ENCODE measurements at places on chromosomes 7 and 10. TPM values are rescaled to one million over a fixed set of nuclear protein-coding genes. Genes with fewer than 3 reads are reported as not detected.
A peak's percentile ranks its signal among the peaks of the same experiment; 100 is the strongest.

- H3K4me1 ChIP-seq: peaks cover 16% of the 10 kb centered on the region
- peak overlapping the region; percentile 79 for H3K27ac ChIP-seq
- H3K4me3 ChIP-seq: no peak overlapping the region
- DNase-seq: no peak
- H3K27me3 ChIP-seq: no peaks in the 10 kb centered on the region
- peaks cover 18% of the 10 kb centered on the region for H3K36me3 ChIP-seq
These were observed 47.2 kb upstream of the RHEB start for GRCh38 chr7:151566897-151567320.

GRCh38 chr7:34837801-34838201 is 179.8 kb downstream of the NPSR1 start:
- DNase-seq: no peak
- H3K27me3 ChIP-seq: peaks cover 5% of the 10 kb centered on the region

GRCh38 chr10:91804126-91804510 is 5.9 kb downstream of the TNKS2 start:
- peaks cover 34% of the 10 kb centered on the region for H3K36me3 ChIP-seq
- no peaks in the 10 kb centered on the region for H3K27me3 ChIP-seq

GRCh38 chr10:52316500-52316899 is 2.4 kb downstream of the DKK1 start:
- H3K4me1 ChIP-seq: peaks cover 31% of the 10 kb centered on the region
- DNase-seq: no peak
- no peaks in the 10 kb centered on the region for H3K36me3 ChIP-seq
- H3K4me3 ChIP-seq: no peak overlapping the region
- H3K27me3 ChIP-seq: peaks cover 58% of the 10 kb centered on the region

CLCN1 gene
- 0.11 TPM for total RNA-seq

GALNT17 gene
- total RNA-seq: 2.7 TPM

TSPAN33 gene
- 7.4 TPM for total RNA-seq
